Stimulated activated CD4-positive, alpha-beta T cell treated with anti-CD3 and anti-CD28 coated beads, Interleukin-1b, Interleukin-23, amount 100 ng/mL, for 48 hours (primary cell): ENCODE measurements at places on chromosomes 11 and 22.
A peak's percentile ranks its signal among the peaks of the same experiment; 100 is the strongest.

DNA sequence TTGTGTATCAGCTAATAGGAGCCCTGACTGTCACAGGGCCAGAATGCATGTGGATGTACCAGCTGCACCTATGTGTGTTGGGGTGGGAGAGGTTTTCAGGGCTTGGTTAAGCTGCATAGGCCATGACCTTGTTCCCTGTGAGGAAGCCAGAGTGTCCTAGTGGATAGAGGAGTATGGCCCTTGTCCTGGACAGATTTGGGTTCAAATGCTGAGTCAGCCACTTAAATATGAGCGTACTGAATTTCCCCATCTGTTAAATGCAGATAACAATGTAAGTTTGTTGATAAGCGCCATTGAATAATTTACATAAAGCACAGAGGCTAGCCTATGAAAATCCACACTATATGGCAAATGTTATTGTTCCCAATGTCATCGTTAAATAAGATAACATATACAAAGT lies 74.4 kb downstream of the PANX1 start:
- DNase-seq: no peak

GRCh38 chr22:31347251-31348008 lies 1.3 kb upstream of the PATZ1 start:
- DNase-seq: peak; percentile 75

DNA sequence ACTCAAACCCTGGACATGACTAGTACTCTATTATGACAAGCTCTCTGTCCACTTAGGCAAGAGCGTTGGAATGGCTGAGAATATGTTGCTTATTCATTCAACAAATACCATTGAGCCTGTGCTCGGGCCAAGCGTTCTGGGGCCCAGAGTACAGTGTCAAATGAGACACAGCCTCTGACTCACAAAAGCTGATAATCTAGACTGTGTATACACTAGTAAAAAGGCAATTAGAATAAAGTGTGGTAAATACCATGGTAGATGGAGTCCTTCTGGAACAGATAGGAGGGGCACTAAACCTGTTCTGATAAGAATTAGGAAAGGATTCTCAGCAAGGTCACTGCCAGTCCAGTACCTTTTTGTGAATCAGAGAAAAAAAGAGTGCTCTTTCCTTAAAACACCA lies 24.7 kb downstream of the KCNE3 start:
- no peak for DNase-seq

- no peak for DNase-seq
Measured at GRCh38 chr11:104620991-104621390, 277.3 kb downstream of the CASP12 start.

DNA sequence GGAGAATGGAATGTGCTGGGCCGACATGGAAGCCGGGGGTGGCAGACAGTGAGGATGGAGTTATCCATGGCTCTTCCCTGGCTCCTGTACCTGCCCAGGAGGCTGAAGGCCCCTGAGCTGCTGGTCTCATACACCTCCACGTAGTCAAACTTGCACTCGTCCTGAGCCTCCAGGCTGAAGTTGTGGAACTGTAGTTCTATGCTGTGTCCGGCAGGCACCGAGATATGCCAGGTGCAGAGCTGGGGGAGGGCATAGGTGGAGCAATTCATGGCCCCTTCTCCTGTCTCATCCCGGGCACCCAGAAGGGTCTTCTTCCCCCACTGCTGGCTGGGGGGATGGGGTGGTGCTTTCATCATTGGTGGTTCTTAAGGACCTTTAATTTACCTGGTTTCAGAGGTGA lies 2.8 kb downstream of the MFRP start:
- no peak for DNase-seq

DNA sequence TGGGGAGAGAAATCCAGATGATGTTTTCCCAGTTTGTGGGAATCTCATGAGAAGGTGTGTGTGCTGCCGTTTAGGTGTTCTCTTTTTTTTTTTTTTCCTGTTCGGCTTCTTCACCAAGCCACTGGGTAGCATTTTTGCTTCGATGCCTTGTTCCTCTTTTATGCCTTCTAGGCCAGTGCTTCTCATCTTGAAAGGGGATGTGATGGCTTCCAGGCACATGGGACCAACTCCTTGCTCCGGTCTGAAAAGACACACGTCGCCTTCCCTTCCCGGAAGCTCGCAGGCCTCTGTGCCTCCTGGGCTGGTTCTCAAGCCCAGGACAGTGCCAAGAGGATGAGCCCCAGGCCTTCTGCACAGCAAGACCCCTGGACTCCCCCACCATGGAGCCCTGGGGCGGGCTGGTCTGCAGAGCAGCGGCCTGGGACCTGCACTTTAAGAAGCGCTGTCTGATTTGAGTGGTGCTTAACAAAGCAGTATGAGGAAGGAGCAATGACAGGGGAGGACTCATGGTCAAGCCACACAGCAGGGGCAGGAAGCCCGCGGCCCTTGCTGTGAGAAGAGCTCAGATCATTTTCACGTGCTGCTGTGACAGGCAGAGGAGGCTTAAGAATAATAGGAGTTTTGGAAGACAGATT lies 158.8 kb downstream of the MPPED1 start:
- no peak for DNase-seq

DNA sequence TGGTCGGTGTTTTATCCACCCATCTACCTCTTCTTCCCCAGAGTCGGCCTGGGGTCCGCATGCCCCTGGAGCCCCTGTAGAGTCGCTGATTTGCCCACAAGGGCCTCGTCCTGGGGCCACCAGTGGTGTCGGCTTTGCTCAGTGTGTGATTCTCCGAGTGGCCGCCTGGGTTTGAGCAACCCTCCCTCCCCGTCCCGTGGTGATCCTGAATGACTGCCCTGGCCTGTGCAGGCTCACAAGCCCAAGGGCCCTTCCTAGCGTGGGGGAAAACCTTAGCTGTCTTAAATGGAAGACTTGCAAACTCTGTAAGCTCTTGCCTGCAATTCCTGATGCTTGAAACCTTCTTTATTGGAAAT lies 128.3 kb downstream of the OSBP2 start:
- DNase-seq: no peak

- DNase-seq: no peak
Measured at GRCh38 chr11:62489204-62489603, 57.4 kb downstream of the AHNAK start.

DNA sequence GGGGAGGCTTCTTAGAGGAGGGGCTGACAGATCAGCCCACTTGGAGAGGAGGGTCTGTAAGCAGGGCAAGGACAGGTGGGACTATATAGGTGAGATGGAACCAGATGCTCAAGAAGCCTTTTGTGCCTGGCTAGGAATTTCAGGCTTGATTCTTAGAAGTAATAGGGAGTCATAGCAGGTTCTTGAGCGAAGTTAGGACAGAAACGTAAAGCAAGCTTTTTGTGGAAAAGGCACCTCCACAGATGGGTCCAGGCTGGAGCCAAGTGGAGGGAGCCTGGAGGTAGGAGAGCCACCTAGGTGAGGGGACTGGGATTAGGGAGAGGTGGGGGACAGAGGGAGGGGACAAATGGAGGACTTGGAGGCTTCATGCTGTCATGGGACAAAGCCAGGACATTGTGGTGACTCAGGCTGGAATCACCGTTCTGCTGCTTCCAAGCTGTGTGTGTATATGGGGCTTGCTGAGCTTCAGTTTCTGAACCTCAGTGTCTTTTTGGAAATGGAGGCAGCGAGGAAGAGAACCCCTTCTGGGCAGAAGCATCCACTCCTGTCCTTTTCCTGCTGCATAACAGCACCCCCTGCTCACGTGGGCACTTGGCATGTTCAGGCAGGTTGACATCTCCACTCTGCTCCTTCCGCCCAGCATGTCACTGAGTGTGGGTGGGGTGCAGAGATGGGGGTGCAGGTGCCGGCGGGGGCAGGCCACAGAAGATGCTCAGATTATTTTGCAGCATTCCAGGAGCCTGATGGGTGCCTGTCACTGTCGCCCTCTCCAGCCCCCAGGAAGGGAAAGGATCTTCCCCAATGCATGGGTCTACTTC lies 58.0 kb downstream of the MCM5 start:
- no peak for DNase-seq
